Activated CD4-positive, alpha-beta T cell treated with anti-CD3 and anti-CD28 coated beads for 36 hours (primary cell): ENCODE measurements at places on chromosomes 7 and 10.

- H3K4me3 ChIP-seq, result no peak overlapping the region
- no peaks in the 10 kb centered on the region for H3K36me3 ChIP-seq
- H3K4me1 ChIP-seq, result no peaks in the 10 kb centered on the region
- H3K27me3 ChIP-seq, result no peaks in the 10 kb centered on the region
- DNase-seq, result no peak
Measured at GRCh38 chr7:109901926-109902325, 1189.0 kb upstream of the LRRN3 start.

DNA sequence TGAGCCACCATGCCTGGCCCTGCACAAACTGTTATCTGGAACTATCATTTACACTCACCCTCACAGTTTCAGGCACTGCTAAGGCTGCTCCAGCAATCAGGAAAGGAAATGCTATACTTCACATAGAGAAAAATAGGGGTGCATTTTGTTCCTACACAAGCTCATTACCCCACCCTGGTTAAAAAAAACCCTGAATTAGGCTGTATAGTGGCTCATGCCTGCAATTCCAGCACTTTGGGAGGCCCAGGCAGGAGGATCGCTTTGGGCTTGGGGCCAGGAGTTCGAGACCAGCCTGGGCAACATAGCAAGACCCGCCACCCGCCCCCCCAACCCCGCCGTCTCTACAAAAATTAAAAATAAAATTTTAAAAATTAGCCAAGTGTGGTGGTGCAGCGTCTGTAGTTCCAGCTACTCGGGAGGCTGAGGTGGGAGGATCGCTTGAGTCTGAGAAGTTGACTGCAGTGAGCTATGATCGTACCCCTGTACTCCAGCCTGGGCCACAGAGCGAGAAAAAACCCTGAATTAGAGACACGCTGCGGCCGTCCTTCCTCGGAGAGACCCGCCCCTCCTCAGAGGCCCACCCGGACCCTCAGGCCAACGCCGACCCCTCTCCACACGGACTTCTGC lies 539 bp downstream of the PTCD1 start:
- peaks cover 33% of the 10 kb centered on the region for H3K4me1 ChIP-seq
- no peaks in the 10 kb centered on the region for H3K27me3 ChIP-seq
- peak overlapping the region; percentile 98 for H3K27ac ChIP-seq
- DNase-seq, result no peak

- no peaks in the 10 kb centered on the region for H3K36me3 ChIP-seq
- H3K27me3 ChIP-seq, result peaks cover 2% of the 10 kb centered on the region
- no peaks in the 10 kb centered on the region for H3K4me1 ChIP-seq
- no peak overlapping the region for H3K27ac ChIP-seq
Measured at GRCh38 chr10:76268954-76269353, 837.5 kb downstream of the LRMDA start.

DNA sequence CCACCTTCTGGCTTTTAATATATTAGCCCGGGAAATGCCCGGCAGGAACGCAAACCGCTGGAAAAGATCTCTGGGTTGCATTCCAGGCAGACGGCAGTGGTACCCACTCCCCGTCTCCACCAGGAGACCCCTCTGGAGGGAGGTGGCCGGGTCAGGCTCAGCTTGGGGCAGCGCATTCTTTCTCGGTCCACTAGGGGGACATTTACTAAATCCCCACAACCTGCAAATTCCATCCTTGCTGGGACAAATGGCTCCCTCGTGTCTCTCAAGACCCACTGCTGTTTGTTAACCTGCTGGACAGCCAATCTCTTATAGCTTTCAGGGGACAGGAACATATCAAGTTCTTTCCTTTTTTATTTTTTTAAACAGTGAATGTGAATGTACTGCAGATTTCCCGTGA lies 45.8 kb upstream of the CARD11 start:
- DNase-seq, result peak; percentile 43
- H3K36me3 ChIP-seq, result no peaks in the 10 kb centered on the region
- H3K4me1 ChIP-seq, result peaks cover 47% of the 10 kb centered on the region
- H3K4me3 ChIP-seq, result no peak overlapping the region
- H3K27me3 ChIP-seq, result no peaks in the 10 kb centered on the region
